Aorta (tissue), 5 donors: ENCODE measurements at places on chromosomes 16 and 17. TPM values are rescaled to one million over a fixed set of nuclear protein-coding genes. Genes with fewer than 3 reads are reported as not detected.

DYNLL2 gene
- total RNA-seq = 35.7 TPM

DNA sequence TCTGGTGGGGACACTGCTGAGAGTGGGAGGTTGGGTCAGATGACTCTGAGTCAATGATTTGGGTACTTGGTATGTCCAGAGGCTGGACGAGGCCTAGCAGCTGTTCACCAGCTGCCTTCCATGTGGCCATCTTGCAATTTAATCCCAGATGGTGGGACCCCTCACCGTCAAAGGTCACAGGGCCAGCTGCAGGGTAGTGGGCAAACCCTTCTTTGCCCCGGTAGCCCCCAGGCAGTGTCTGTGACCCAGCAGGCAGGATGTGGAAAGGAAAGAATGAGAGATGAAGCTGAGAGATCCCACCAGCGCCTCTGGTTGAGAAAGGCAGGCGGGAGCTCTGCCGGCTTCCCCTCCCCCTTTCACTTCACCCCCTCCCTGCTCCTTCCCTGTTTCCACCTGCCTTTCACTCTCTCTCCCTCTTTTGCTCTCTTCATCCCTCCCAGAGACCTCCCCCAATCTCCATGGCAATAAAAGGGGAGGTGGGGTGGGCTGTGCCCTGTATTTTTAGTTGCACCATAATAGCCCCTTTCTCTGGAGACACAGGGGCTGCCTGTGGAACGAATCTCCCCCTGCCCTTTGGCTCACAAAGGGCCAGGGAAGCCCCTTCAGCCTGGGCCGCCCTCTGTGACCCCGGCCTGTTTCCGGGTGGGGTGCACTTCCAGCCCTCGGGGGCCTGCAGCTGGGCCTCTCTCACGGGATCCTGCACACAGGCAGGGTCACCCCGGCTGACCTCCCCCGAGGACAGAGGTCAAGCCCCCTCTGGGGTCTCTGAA lies 20.2 kb downstream of the CDK5RAP3 start:
- no peak for DNase-seq

- no peak for DNase-seq
These were observed 17.1 kb downstream of the FOXJ1 start for GRCh38 chr17:76123749-76124581.

GRCh38 chr17:73338050-73338521 lies 26.3 kb upstream of the CDC42EP4 start:
- DNase-seq = peak; percentile 78

GJC1 gene
- total RNA-seq = 23.8 TPM
